ENCODE measurements at places on chromosomes 6 and 20.

GRCh38 chr20:4091490-4092479, 76.4 kb upstream of the RNF24 start:
- peak; percentile 35 for DNase-seq

DNA sequence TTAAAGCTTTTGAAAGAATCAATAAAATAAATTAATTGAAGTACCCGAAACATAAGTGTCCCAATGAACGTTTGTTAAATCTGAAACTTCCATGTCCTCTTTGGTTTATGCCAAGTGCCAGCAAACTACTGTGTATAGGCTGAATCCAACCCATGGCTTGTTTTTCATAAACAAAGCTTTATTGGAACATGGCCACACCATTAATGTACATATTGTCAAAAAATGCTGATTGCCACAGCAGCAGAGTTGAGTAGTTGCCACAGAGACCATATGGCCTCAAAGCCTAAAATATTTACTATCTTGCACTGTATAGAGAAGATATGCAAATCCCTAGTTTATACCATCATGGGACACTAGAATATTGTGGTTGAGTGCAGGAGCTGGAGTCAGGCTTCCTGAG, 406.1 kb downstream of the MAFB start:
- DNase-seq = no peak

GRCh38 chr20:43736588-43737158, 9.9 kb upstream of the GTSF1L start:
- peak; percentile 37 for DNase-seq

DNA sequence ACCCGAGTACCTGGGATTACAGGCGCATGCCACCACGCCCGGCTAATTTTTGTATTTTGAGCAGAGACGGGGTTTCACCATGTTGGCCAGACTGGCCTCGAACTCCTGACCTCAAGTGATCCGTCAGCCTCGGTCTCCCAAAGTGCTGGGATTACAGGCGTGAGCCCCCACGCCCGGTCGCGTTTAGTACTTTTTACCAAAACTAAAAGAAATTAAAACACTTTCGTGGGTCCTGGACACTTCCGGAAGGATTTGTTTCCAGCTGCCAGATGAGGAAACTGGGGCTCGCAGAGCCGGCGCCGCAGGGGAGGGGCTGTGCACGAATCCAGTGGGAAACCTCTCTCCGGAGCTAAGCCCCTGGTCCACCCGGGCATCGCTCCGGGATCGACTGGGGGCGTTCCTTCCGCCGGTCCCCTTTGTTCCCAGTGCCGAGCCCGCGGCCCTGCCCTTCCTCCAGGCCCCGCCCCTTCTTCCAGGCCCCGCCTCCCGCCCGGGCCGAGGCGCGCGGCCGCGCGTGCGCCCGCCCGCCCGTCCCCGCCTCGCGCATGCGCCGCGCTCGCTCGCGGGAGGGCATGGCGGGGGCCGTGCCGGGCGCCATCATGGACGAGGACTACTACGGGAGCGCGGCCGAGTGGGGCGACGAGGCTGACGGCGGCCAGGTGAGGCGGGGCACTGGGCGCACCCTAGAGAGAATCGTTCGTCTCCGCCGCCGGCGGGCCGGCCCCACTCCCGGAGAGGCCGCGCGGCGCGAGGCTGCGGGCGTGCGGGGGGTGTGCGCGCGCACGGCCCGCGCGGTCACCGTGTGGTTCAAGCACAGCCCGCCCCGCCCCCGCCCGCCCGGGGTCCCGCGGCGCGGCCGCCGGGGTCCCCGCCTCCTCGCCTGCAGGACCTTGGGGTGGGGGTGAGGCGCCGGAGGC, at the start of gene NELFCD:
Gene NELFCD, plus strand, starts transcription at position 546 of the 917 bp plus-strand sequence. Its CDS starts 54 bp downstream, at position 600.
- DNase-seq = peak; percentile 89

DNA sequence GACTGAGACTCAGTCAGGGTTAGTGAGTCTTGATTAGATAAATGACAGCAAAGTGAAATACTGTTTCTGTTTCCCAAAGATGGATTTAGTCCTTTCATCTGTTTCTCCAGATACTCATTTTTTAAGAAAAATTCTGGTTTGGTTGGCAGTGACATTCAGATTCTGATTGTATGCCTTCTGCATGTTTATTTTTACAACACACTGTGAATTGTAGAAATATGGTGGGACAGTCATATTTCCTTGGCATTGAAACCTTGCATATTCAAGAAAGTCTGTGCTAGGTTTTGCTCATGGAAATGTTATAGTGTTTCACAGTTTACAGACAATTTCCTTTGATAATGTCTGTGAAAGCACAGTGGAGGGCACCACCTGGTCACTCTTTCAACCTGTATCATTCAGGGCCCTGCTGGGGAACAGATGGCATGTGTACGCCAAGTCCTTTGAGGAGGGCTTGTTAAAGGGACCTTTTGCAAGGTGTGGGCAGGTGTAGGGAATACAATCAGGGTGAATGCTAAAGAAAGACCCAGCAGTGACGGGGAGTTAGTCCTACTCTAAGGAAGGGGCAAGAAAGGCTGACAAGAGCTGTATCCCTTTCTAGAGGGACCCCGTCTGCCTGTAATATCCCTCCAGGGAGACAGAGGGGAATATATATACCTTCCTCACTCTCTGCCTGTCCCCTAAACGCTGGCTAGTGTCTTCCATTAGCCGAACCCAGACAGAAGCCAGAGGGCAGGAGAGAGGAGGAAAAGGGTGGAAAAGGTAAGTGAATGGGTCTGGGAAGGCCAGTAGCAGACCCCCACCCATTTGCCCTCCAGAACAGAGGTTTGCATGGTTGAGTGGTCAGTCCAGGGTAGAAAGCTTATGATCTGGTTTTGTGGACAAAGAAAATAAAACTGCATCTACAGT, 10.2 kb downstream of the PLCB4 start:
- DNase-seq = no peak

- no peak for DNase-seq
These were observed 5.8 kb upstream of the MLN start for GRCh38 chr6:33809594-33809993.

- no peak for DNase-seq
These were observed 43.4 kb downstream of the TRAM2 start for GRCh38 chr6:52533491-52533890.

DNA sequence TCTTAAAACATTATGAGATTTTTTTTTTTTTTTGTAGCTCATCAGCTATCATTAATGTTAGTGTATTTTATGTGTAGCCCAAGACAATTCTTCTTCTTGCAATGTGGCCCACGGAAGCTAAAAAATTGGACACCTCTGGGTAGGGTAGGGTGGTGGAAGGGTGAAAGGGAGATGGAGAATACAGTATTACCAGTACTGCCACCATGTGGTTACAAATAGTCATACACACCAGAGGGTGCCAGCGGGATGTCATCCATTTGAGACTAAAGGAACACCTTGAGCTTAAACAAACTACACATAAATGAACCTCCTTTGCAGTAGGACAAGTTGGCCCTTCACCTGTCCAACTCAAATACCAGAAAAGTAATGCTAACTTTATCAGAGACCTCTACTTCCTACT, 601.9 kb downstream of the HTR1B start:
- DNase-seq = no peak

GRCh38 chr6:3701631-3702030, 49.9 kb downstream of the PXDC1 start:
- no peak for DNase-seq

DNA sequence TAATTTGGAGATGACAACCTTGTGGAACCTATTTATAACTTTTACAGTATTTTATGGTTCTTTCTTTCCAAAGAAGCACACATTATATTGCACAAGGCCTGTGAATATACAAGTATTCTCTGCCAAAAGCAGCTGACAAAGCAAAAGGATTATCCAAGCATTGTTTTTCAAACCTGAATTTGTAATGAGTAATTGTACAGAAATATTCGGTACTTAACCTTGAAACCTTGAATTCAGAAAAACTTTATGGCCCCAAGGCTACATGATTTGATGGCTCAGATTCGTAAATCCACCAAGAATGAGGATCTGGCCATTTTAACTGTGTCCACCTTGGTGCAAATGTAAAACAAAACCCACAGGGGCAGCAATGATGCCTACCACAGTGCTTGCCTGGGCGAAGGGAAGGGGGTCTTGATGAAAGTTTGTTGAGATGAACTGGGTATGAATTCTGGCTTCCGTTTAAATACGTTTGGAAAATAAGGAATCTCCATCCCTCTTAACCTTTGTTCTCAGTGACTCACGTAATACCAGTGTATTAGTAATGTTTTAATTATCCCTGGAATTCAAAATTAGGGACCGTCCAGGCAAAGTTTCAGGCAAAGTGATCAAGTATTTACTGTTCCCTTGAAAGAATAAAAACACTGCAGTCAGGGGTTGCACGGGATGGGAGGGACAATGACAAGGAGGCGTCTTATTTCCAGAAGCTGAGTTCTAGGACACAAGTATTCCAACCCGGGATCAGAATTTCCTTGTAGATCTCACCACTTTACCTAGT, 2.7 kb upstream of the RBM24 start:
- DNase-seq = no peak

- no peak for DNase-seq
These were observed 407.9 kb upstream of the MAN1A1 start for GRCh38 chr6:119757467-119757866.

GRCh38 chr6:137216875-137217553, 2.2 kb downstream of the IFNGR1 start:
- DNase-seq = no peak

- DNase-seq = no peak
These were observed 73.7 kb upstream of the SLC22A23 start for GRCh38 chr6:3530515-3530914.

- no peak for DNase-seq
These were observed 712.7 kb downstream of the DHX35 start for GRCh38 chr20:39674842-39675241.

- no peak for DNase-seq
These were observed 62.9 kb downstream of the ARHGAP18 start for GRCh38 chr6:129647044-129647443.

GRCh38 chr6:111534231-111534751, 51.3 kb upstream of the REV3L start:
- no peak for DNase-seq

GRCh38 chr6:30951907-30952469, 11.2 kb downstream of the MUCL3 start:
- no peak for DNase-seq

DNA sequence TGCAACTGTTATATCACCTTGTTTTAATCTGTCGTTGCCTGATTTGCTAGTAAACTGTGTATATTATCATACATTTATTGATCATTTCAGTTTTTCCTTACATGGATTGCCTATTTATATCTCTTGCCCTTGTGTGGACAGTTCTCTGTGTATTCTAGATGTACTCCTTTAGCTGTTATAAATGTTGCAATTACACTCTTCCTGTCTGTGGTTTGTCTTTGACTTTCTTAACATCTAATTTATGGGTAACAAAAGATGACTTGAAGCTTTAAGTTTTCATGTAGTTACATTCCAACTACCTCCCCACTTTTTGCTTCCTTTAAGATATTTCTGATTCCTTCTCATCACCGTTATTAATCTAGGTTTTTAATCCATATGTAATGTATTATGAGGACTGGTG, 22.6 kb downstream of the PLCB1 start:
- DNase-seq = peak; percentile 15

DNA sequence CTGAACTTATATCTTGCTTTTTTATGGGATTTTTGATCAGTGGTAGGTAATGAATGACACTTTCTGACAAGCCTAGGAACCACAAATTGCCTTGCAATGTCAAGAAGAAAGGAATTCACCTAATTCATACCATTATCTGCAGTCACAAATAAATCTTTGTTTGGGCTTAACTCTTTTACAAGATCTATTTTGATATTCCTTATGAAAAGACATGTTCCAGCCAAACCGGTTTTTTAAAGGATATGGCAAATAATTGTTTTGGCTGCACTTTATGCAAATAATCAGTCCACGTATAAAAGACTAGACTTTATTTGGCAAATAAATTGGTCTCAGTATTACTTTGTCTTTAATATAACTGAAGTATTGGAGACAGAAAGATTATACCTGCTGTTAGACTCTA, 771.7 kb upstream of the ADGRB3 start:
- no peak for DNase-seq

- no peak for DNase-seq
These were observed 25.5 kb downstream of the COL11A2 start for GRCh38 chr6:33166811-33167210.

- DNase-seq = peak; percentile 51
These were observed 831 bp downstream of the PMEPA1 start for GRCh38 chr20:57708694-57709673.

DNA sequence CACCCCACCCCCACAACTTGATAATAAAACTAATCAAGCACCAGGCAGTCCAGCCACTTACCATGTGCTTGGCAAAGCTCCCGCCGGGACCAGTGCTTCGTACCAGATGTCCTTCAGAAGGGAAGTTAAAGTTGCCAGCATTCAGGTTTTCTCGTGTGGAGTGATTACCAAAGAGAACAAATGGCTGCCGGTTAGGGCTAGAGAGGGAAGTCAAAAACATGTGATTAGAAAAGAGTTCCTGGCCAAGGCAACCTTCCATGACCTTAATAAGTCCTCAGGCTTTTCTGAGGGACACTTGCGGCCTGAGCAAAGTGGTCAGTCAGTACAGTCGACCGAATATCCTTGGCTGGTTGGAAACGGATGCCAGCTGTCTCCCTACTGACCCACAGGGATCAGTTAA, 67.0 kb downstream of the DNAAF9 start:
- DNase-seq = no peak

DNA sequence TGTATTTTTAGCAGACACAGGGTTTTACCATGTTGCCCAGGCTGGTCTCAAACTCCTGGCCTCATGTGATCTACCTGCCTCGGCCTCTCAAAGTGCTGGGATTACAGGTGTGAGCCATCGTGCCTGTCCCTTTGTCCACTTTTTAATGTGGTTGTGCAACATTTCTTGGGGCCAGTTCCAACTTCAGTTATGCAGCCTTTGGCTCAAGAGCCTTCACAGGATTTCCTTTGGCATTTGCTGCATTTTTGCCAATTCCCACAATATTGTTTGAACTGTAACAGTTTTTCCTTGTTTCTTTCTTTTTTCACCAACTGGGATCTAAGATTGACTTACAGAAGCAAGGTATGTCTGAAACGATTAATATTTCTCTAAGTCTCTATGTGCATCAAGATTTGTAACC, 63.6 kb downstream of the EDN1 start:
- no peak for DNase-seq

DNA sequence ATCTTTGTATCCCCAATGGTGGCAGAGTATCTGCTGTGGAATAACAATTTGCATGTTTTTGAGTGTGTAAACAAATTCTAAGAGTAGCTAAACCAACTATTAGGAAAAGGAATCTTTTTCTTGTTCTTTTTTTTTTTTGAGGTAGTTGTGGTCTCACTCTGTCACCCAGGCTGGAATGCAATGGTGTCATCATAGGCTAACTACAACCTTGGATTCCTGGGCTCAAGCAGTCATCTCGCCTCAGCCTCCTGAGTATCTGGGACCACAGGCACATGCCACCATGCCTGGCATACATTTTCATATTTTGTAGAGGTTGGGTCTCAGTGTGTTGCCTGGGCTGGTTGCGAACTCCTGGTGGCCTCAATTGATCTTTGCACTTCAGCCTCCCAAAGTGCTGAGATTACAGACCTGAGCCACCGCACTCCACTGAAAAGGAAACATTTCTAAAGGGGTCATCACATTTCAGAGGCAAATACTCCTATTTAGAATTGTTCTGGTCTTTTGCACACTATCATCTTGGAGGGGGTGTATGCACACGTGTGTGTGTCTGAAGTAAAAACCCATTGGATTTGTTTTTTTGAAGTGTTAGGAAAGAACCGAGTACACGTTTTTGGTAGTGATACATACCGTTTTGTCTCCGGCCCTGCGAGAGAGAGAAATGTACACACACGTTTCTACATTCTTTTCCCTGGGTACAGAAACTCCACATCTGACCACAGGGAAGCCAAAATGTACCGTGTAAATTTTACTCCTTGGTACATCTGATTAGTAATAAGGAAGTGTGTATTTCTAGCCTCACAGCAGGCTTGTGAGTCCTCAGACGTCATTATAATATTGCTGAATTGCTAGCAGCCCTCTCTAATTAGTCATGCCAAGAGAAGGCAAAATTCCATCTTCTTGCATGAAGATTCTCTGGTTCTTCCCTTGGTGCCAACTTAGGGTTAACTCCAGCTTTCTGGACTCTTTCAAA, 183.6 kb downstream of the JARID2 start:
- DNase-seq = no peak

All from CD4-positive, alpha-beta T cell treated with Interleukin-4 for 1 hour (primary cell).